DMS 273 treated with DMSO at 0.1 percent for 48 hours (cell line): ENCODE measurements at places on chromosomes 2 and 18.

DNA sequence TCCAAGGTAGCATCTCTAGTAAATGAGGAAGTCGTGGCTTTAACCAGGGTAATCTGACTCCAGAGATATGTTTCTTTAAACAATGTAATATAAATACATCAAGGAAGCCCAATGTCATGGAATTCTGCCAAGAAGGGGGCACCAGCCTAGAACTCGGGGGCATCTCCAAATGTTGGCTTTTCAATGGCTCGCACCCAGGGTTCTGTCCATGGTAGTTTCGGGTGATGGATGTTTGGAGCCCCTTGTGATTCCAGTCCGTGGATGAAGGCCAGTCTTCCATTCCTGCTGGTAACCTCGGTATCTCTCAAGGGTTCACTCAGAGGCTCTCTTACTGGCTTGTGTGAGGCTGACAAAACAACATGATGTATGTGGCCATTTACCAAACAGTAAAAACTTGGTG, 91.7 kb upstream of the SPHKAP start:
- DNase-seq = no peak

DNA sequence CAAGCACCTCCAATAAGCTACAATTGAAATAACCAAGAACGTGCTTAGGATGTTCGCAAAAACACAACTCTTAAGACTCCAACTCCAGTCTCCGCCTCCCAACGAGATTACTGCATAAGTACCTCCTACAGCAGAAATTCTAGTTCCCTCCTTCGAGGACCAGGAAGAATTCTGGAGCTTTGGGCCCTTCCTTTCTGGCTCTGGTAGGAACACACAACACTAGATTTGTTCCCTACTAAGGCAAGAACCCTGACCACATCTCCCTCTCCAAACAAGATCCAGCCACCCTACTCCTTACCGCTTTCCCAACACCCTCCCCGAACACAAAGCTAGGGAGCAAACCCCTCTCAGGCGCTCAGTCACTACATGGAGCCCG, 721 bp downstream of the ADAM17 start:
- peak; percentile 44 for DNase-seq

DNA sequence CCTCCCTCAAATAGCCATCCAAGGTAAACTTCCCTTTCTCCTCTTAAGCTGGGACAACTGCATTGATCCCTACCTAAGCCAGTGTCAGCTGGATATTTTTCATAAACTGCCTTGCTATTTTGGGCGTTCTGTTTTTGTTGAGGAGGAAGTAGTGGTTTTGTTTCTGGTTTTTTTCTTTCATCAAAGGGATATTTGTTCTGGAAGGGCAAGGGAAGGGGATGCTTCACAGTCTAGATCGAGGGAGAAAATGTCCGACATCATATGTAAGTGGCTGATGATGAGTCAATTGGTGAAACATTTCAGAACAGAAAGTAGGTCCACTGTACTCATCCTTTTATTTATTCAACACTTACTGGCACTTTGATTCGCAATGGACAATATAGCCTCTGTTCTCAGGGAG, 31.0 kb downstream of the TANC1 start:
- no peak for DNase-seq

DNA sequence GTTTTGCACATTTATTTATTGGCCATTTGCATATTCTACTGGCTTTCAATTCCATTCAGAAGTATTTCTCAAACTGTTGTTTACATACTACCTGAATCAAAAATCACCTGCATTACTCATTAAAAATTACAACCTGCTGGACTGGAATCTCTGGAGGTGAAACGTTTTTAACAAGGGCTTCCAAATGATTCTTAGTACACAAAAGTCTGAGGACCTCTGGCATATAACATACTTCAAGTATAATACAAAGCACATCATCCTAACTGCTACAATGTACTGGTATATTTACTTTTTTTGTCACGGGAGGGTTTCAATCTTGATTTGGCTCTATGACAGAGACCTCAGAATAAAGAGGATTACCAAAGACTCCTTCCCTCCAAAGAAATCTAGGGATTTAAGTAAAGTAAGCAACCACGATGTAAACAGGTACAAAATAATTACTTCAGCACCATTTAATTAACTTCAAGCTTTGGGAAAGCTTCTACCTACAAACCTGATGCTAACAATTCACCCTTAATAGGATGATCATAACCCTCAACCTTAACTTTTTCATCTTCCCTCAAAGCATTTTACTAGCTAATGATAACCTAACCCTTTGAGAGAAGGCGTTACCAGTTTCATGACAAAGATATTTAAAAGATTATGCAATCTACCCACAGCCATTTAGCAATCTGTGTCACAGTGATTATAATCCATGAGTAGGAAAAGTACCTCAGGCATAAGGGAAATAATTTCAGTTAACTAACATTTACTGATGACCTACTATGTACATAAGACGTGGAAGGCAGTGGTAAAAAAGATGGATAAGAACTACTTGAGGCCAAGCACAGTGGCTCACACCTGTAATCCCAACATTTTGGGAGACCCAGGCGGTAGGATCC, 24.7 kb downstream of the ATAD2B start:
- DNase-seq = no peak

DNA sequence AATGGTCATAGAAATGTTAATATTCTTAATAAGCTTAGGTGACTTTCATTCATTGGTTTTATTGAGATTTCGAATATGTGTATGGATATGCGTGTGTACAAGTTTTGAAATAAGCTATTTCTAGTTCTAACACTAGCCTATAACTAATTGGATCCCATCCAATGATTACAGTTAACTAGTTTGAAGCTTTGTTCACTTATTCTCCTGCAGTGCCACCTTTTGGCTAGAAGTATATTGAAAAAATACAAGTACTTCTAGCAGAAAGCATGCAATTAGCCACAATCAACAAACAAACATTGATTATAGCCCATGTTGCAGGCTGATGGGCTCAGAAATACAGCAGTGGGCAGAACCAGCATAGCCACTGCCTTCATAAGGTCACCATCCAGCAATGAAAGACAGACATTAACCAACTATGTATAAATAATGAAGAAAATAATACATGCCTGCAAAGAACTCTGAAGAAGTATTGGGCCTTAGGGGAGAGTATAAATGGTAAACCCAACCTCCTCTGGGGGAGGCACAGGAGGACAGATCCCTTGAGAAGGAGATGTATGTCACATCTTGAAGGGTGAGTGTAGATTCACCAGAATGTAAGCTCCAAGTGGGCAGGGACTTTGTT, 5.1 kb upstream of the PIEZO2 start:
- peak; percentile 67 for DNase-seq

DNA sequence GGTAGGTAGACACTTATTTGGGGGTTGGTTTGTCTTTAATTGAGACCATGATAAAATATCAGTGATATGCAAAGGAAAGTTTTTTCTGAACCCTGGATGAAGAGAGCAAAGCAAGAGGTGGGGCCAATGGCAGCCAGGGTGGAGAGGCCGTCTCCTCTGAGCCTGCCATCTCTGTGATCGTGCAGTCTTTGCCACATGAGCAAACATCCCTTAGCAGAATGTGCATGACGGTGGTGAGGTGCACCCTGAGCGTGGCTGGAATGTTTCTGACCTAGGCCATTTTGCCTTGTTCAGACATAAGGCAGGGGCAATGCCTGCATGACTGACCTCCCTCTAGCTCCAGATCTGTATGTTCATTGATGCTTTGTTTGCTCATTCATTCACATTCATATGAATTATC, 6.0 kb downstream of the NCK2 start:
- no peak for DNase-seq

DNA sequence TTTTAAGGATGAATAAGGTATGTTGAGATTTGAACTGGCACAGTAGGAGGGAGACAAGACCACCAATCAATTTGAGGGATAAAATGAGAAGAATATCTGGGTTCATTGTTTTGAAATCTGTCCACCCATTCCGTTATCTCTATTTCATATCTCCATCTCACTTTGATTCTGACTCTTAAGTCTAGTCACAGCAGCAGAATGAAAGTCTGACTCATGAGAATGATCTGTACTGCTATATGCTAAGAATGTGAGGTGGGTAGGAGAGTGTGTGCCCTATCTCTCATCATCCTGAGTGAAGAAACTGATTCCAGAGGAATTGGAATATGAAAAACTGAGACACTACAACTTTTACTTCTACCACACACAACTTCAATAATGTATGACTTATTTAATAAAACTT, 1994.5 kb upstream of the PIK3C3 start:
- no peak for DNase-seq

DNA sequence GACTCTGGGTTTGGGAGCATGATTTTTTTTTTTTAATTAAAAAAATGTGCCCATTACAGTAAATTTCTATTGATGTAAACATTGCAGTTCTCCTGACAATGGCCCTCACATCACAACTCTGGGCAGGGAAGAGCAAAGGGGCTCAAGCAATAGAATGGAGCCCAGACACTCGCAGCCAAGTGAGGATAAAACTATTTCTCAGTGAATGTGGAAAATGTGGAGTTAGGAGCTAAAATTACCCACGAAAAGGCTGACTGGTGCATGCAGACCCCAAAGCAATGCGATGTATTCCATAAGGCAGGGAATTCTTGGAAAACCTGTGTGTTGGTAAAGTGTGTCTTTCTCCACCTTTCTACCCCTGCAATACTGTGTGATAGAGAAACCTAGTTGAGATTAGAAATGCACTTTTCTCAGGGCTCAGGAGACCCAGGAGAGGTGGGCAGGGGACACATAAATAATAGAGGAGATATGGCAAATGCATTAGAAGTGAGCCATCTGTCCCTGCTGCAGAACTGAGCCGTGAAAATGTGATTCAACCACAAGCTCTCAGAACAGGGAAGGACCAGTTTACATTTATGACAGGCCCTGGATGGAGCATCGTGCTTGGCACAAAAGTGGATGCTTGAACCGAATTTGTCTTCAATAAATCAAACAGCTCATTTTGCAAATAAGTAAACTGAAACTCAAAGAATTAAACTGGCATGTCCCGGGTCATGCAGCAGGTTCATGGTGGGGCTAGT, 100.1 kb downstream of the MYCN start:
- DNase-seq = no peak
